ENCODE measurements at places on chromosomes 13 and 19.

GRCh38 chr13:71169180-71169579 lies 697.8 kb downstream of the DACH1 start:
- DNase-seq = no peak

DNA sequence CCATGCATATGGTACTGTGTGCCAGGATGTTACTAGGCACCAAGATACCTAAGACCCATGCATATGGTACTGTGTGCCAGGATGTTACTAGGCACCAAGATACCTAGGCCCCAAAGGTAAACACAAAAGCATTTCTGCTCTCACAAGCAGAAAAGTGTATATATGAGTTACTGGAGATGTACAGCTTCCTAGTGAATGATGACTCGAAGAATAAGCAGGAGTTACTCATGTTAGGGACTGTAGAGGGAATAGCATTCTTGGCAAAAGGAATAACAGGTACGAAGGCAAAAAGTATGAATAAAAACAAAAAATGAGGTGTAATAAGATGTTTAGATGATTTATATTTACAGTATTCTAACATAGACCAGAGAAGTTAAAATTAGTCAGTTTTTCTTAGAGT lies 383.7 kb downstream of the DIAPH3 start:
- no peak for DNase-seq

GRCh38 chr19:17323300-17323963 lies 11.2 kb downstream of the ANO8 start:
- DNase-seq = no peak

DNA sequence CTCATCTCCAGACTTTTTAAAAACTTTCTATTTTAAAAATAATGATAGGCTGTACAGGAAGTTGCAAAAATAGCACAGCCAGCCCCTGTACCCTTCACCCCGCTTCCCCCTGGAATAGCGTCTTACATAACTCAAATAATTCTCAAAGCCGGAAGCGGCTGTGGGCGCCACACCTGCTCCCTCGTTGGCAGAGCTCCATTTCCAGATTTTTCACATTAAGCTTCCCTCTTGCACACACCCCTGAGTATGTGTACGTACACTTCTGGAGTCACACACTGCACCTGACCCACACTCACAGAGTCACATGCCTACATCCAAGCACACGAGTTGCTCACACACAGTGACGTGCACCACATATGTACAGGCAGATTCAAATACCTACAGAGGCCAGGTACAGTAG lies 24.9 kb upstream of the DPP9 start:
- DNase-seq = no peak

DNA sequence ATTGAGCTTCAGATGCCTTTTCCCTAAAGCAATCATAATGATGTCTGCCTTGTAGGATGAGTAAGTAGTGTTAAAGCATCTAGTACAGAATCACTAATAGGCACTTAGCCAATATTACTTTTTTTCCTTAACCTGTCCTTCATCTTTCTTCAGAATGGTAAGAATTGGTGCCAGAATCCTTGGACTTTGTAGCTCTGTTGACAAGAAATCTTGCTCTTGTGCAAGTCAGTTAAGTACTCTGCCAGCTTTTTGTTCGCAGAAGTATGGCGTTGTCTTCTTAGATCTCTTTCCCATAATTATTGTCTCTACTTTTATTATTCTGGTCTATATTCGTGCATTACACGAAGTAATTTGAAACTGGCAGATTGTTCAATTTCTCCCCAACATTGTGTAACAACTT lies 554.5 kb downstream of the PCDH9 start:
- no peak for DNase-seq

- DNase-seq = no peak
Observed at GRCh38 chr19:48196933-48197665, 26.6 kb downstream of the ZSWIM9 start.

DNA sequence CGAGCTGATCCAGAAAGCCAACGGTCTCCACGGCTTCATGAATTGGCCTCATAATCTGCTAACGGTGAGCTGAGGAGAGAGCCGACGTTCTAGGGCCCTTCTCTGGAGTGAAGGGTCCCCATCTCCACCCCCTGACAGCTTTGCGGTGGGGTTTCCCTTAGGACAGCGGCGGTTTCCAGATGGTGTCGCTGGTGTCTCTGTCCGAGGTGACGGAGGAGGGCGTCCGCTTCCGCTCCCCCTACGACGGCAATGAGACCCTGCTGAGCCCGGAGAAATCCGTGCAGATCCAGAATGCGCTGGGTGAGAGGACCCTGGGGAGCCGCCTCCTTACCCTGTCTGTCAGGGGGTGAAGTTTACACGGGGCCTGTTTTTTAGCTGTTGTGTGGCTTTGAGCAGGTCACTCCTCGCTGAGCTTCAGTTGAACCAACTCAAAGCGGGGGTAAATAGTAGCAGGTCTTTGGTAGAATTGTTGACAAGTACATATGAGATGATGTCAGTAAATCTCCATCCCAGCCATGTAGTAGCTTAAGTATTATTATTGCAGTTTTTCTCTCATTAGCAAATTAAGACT lies 801 bp downstream of the QTRT1 start:
- no peak for DNase-seq

DNA sequence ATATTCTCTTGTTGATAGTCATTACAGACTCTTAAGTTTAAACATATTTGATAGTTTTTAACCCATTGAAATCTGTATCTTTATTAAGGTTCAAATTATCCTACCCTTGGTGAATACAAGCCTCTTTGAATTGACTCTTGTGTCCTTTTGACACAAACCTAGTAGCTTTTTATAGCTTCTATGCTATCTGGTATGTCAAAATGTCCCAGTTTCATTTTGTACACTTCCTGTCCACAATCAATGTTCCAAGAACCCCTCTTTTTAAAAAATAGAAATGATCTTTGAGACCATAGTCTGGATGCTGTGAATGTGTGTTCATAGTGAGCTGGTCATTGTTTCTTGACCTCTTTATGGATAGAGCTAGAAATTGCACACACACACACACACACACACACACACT lies 39.2 kb upstream of the FGF14 start:
- DNase-seq = no peak

- no peak for DNase-seq
Observed at GRCh38 chr19:53308339-53308811, 25.2 kb upstream of the ZNF845 start.

- no peak for DNase-seq
Observed at GRCh38 chr13:24606486-24607170, 73.6 kb upstream of the ATP12A start.

GRCh38 chr19:31338069-31338776 lies 11.0 kb downstream of the TSHZ3 start:
- DNase-seq = peak; percentile 25

DNA sequence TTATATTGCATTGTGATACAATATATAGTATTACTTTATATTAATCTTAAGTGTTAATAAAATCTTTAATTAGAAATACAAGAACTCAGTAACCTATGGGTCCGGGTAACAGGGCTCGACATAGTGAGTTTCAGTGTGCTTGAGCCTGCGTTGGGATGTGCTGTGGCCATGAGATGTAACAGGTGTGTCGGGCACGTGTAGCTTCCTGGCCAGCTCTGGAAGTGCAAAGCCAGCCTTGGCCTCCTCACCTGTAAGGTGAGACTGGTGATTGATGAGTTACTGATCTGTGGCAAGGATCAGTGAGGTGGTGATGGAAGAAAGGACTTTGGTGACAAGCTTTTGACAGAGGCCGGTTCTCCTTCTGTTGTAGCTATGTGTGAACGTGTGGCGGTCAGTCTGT lies 19.2 kb downstream of the ATP4B start:
- no peak for DNase-seq

Measured in CD4-positive, alpha-beta T cell treated with Interferon gamma for 1 hour (primary cell).